ENCODE measurements at places on chromosomes 2 and 18. TPM values are rescaled to one million over a fixed set of nuclear protein-coding genes. Genes with fewer than 3 reads are reported as not detected.

Gene MATN3
- 1.5 TPM for total RNA-seq

Gene CNTNAP5
- not detected for total RNA-seq

Gene REG3G
- total RNA-seq: not detected

Gene MAP2
- total RNA-seq: 0.71 TPM

Gene SETBP1
- total RNA-seq: 2.8 TPM

Gene GBX2
- not detected for total RNA-seq

Gene GPR35
- 0.74 TPM for total RNA-seq

Gene CFAP221
- total RNA-seq: not detected

Gene LCT
- total RNA-seq: not detected

Gene CHST10
- 8.3 TPM for total RNA-seq

Gene CTAGE1
- not detected for total RNA-seq

Gene STARD6
- total RNA-seq: not detected

Gene TMEM178A
- 1.3 TPM for total RNA-seq

Gene HOXD8
- 1.6 TPM for total RNA-seq

Gene ARHGEF33
- total RNA-seq: 0.74 TPM

Gene SPHKAP
- total RNA-seq: under 0.01 TPM

Gene RBM43
- 8.8 TPM for total RNA-seq

Gene PER2
- 2.8 TPM for total RNA-seq

Gene CXXC1
- total RNA-seq: 47.1 TPM

Gene ATP8B1
- total RNA-seq: 8.2 TPM

Gene NIFK
- total RNA-seq: 38.5 TPM

Gene VWA3B
- 0.09 TPM for total RNA-seq

Gene RFTN2
- total RNA-seq: 10.5 TPM

Gene GPR17
- not detected for total RNA-seq

Gene NAT8
- total RNA-seq: not detected

Gene C2orf72
- total RNA-seq: under 0.01 TPM

Gene IGFBP5
- total RNA-seq: 928 TPM

Measured in smooth muscle cell of bladder (primary cell).